ENCODE measurements at places on chromosomes 5 and 9.

- DNase-seq, result no peak
These were observed 79.0 kb upstream of the TARS1 start for GRCh38 chr5:33361781-33362180.

DNA sequence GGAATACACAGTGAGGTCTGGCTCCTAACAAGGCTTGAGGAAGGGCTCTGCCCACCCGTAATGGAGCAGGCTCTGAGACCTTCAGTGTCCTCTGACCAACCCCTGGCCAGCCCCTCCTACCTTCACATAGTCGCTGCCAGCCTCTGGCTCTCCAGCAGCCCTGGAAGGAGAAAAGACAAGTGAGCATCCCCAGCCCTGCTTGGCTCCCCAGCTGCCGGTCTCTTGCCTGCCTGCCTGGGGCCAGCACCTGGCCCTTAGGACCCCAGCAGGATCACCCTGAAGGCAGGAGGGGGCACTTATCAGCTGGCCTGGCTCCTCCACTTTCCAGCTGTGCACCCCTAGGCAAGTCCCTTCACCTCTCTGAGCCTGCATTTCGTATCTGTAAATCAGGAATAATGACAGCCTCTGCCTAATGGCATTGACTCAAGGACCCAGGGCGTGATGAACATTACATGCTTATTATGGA, 16.9 kb downstream of the SH2D3C start:
- DNase-seq, result no peak

DNA sequence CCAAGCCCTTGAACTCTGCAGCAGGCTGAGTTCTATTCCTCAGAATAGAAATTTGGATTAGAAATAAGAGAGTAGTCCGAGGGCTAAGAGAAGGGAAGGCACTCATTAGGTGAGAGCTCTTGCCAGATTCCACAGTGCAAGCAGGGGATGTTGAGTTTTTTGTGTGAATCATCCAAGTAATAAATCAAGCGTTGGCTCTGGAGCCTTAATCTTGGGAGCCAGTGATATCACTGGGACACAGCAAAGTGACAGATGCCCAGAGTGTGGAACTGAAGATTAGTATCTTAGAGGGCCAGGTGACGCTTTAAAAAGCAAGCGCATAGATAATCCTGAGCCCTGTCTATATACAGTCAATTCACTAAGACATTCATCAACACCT, 60.3 kb downstream of the FOXD1 start:
- DNase-seq, result no peak

GRCh38 chr5:43840424-43841125, 237.6 kb downstream of the NNT start:
- DNase-seq, result no peak

DNA sequence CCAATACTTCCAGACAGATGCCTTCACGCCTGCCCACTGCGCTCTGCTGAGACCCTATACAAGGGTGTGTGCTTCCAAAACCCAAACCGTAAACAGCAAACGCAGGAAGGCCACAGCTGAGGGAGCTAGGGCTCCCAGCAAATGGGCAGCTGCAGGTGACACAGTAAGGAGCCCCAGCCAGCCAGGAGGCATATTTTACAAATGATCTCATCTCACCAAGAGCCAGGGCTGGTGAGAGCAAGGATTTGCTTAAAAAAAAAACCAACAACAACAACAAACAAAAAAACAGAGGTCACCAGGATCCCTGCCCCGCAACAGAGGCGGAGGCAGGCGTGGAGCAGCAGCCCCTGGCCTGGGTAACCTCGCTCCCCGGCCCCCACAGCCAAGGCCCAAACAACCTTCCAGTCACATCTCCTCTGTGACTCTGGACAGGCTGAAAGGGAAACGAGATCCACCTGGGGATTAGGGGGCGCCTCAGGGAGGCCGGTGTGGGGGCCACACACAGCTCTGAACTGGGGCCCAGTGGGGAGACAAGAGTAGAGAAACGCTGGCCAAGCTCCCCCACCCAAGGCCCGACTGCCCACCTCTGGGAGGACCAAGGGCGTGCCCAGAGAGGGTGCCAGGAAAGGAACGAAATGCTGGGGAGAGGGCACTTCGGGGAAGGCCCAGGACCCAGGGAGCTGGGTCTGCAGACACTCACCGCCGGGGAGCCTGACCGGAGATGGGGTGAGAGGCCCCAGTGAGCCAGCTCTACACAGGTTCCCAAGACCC, 3.3 kb downstream of the NACC2 start:
- DNase-seq, result no peak

DNA sequence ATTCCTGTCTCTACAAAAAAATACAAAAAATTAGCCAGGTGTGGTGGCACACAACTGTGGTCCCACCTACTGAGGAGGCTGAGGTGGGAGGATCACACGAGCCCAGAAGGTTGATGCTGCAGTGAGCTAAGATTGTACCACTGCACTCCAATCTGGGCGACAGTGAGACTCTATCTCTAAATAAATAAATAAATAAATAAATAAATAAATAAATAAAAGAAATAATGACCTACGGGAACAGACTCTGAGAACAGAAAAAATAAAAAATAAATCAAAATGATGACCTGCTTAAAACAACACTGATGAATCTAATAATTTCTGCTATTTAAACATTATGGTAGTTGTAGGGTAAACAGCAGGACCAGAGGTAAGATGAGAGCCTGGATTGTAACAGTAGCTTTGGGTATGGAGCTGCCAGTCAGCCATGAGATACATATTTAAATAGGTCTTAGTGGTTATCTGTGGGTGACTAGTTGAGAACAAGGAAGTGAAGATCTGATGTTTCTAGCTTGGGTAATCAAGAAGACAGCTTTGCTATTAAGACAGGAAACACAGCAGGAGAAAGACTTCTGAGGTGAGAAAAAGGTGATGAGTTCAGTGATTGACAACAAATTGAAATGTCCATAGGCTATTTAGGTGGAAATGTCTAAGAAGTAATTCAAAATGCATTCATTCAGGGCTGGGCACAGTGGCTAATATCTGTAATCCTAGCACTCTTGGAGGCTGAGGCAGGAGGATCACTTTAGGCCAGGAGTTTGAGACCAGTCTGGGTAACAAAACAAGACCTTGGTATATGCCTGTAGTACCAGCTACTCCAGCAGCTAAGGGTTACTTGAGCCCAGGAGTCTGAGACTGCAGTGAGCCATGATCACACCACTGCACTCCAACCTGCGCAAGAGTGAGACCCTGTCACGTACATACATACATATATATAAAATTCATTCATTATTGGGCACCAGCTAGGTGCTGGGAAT, 11.0 kb downstream of the RNF145 start:
- DNase-seq, result no peak

DNA sequence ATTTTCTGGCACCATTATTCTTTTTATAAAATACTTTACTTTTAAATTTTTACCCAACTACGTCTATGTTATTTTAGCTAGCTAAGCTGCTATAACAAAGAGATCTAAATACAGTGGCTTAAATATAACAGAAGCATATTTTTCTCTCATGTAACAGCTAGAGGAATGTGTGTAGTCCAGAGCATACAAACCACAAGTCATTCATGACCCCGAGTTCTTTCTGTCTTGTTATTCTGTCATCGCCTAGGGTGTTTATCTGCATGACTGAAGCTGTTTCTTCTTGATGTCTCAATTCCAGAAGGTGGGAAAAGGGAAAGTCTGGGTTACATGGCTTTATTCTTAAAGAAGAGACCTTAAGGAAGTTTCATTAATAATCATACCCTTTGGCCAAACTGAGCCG, 136.9 kb upstream of the RFX3 start:
- DNase-seq, result no peak

GRCh38 chr5:168793841-168794837, 215.0 kb upstream of the PANK3 start:
- DNase-seq, result no peak
